ENCODE measurements at places on chromosomes 13 and 19. TPM values are rescaled to one million over a fixed set of nuclear protein-coding genes. Genes with fewer than 3 reads are reported as not detected.

MBD3L3 gene
- not detected for total RNA-seq

- no peak for DNase-seq
- H3K27me3 ChIP-seq = no peaks in the 10 kb centered on the region
- no peaks in the 10 kb centered on the region for H3K4me1 ChIP-seq
- H3K4me3 ChIP-seq = no peak overlapping the region
Observed at GRCh38 chr13:63305641-63306133, 1890.0 kb upstream of the PCDH20 start.

- no peaks in the 10 kb centered on the region for H3K27me3 ChIP-seq
- H3K36me3 ChIP-seq = no peaks in the 10 kb centered on the region
- no peak overlapping the region for H3K4me3 ChIP-seq
- H3K27ac ChIP-seq = no peak overlapping the region
Observed at GRCh38 chr13:73714522-73714921, 419.7 kb downstream of the KLF12 start.

- H3K36me3 ChIP-seq = no peaks in the 10 kb centered on the region
- DNase-seq = no peak
- no peak overlapping the region for H3K4me3 ChIP-seq
- H3K27ac ChIP-seq = no peak overlapping the region
- H3K4me1 ChIP-seq = no peaks in the 10 kb centered on the region
Observed at GRCh38 chr13:70424428-70424827, 316.2 kb upstream of the KLHL1 start.

DNA sequence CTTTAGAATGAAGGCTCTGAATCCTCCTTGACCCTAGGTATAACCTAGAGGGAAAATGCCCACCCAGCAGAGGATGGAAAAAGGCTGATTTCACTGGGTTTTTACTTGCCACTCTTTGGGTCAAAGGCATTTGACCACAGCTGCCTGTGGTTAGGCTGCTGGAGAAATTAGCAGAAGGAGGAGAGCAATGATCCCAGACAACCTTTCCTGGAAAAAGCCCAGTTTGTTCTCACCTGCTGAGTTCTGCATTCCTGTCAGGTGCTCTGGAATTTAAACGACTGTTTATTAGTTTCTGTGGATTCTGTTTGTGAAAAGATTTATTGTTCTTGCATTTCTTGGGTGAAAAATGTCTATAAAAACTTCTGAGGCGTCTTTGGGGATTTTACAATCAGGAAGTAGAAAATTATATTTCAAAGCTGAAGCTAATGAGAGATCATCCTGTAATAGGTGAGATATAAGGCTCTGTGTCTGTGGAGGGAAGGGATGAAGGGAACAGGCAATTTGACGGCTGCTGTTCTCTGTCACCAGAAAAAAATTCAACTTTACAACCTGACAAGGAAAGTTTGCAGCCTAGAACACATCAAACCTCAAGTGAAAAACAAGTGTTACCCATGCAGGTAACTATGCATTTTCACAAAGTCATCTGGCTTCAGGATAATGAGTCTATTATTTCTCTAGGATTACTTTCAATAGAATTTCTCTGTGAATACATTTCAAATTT lies 519.7 kb downstream of the DIAPH3 start:
- H3K36me3 ChIP-seq = no peaks in the 10 kb centered on the region
- H3K27me3 ChIP-seq = no peaks in the 10 kb centered on the region
- no peak for DNase-seq

GRCh38 chr13:39712626-39713025 lies 57.2 kb downstream of the COG6 start:
- H3K4me1 ChIP-seq = no peaks in the 10 kb centered on the region
- DNase-seq = no peak
- no peaks in the 10 kb centered on the region for H3K36me3 ChIP-seq
- no peaks in the 10 kb centered on the region for H3K27me3 ChIP-seq
- H3K4me3 ChIP-seq = no peak overlapping the region

MCEMP1 gene
- total RNA-seq = not detected

EFNB2 gene
- 4.7 TPM for total RNA-seq

- no peak overlapping the region for H3K27ac ChIP-seq
- DNase-seq = no peak
- H3K36me3 ChIP-seq = no peaks in the 10 kb centered on the region
- peaks cover 6% of the 10 kb centered on the region for H3K4me1 ChIP-seq
Observed at GRCh38 chr19:497491-497868, 1.2 kb downstream of the MADCAM1 start.

KLF5 gene
- 1.5 TPM for total RNA-seq

SWSAP1 gene
- total RNA-seq = 3.1 TPM

- no peak for DNase-seq
- H3K27me3 ChIP-seq = no peaks in the 10 kb centered on the region
- no peak overlapping the region for H3K4me3 ChIP-seq
- no peaks in the 10 kb centered on the region for H3K4me1 ChIP-seq
- H3K36me3 ChIP-seq = no peaks in the 10 kb centered on the region
Observed at GRCh38 chr13:87570669-87571068, 100.5 kb upstream of the SLITRK5 start.

Measured in Panc1 (cell line).